ENCODE measurements at places on chromosomes 6 and 20.

DNA sequence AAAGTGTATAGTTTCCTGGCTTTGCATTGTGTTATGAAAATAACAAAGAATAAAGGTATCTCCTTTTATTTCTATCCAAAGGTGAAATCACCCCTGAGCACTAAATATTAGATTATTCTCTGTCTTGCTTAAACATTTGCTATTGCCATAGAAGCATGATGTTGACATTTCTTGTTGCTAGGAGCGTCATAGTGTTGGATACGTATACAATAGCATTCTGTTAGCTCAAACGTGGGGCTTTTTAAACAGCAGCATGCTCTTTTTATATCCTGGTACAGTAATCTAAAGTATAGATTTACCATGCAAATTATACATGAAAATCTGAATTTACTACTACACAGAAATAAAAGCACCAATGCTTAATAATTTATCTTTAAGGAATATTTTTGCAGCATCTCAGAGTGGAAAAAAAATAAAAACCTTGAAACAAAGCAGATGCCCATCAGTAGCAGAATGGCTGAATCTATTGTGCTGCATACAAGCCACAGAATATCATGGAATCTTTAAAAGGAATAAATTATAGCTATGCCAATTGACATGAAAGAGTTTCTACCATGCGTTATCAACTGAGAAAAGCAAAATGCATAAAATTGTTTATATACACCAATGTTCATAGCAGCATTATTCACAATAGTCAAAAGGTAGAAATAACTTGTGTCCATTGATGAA is 9.6 kb upstream of the HSF2 start:
- no peak for DNase-seq

DNA sequence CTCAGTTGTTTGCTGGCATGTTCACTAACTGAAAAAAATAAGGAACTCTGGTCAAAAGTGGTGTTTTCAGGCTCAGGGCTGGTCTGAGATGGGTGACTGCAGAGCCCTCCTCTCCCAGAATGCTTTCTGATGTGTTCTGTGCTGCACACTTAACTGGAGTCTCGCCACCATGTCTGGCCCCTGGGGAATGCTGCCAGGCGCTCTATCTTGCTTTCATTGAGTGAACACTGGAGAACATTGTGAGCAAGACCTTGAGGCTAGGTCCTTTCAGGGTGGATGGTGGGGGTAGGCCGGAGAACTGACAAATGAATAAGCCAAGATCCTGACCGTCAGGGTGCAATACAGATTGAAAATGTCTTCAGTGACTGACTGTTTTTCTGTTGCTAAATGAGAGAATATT is 19.5 kb downstream of the PANK2 start:
- no peak for DNase-seq

- DNase-seq = no peak
Measured at GRCh38 chr6:57315111-57315510, 2.3 kb upstream of the PRIM2 start.

- no peak for DNase-seq
Measured at GRCh38 chr6:72386324-72386723, 235.5 kb upstream of the KCNQ5 start.

DNA sequence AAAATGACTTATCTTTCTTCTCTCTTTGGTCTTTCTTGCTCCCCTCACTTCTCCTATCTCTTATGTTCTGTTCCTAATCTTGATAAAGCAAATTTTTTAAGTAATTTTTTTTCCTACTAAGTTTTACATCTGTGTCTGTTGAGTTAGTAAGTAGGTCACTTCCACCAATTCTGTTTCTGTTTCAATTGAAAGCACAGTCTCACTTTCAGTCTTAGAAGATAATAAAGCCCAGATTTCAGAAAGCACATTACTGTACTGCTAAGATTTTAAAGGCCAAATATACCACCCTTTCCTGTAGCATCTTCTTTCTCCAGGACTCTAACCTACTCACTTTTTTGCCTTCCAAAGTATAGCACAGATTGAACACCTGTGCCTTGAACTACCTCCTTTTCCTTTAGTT is 866.1 kb upstream of the ADGRB3 start:
- DNase-seq = no peak

DNA sequence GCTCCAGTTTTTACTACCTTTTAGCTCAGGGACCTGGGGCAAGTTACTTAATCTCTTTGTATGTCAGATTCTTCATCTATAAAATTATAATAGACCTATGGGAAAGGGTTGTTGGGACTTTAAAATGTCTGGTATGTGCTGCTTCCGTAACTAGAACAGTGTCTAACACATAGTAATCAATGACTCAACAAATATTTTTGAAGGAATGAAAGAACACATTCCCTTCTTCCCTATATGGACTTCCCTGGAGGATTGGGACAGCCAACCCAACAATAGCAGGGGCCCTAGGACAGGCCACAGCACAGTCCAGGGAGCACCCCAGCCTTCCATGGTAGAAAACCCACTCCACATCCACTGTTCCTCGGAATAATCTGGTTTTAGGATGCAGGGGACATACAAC is 50.7 kb upstream of the TPD52L1 start:
- peak; percentile 15 for DNase-seq

DNA sequence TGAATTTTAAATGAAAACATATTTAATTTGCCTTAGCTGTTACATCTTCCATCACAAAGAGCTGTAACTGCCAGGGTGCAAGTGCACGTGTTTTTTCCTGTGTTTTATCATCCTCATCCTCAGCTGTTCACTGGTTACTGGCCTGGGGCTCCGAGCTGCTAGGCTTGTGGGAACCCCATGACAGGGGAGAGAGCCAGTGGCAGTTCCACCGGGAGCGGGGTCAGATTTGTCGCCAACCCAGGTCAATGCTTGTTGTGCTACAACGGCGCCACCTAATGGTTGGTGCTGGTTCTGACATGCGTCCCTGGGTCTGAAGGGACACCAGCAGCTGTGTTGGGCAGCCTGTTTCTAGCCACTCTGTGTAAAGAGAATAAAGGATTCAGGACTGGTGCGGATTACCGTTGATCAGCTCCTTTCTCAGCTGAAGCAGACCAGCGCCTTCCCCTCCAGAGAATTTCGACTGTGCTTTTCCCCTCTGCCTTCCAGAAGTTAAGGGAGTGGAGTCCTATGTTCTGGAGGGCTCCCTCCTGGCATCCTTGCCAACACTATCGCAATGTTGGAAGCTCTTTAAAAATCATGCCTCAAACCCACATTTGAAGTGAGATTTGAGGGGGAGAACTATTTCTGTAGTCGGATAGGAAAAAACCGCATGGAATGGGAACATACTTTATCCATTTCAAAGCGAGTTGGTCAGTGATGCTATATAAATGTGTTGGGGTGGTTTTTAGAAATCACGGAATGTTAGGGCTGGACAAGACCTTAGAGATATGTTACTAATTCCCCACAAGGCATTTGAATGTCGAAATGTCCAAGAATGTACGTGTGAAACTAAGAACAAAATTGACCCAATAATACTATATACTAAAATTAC is 32.1 kb downstream of the SUMO4 start:
- DNase-seq = peak; percentile 96

DNA sequence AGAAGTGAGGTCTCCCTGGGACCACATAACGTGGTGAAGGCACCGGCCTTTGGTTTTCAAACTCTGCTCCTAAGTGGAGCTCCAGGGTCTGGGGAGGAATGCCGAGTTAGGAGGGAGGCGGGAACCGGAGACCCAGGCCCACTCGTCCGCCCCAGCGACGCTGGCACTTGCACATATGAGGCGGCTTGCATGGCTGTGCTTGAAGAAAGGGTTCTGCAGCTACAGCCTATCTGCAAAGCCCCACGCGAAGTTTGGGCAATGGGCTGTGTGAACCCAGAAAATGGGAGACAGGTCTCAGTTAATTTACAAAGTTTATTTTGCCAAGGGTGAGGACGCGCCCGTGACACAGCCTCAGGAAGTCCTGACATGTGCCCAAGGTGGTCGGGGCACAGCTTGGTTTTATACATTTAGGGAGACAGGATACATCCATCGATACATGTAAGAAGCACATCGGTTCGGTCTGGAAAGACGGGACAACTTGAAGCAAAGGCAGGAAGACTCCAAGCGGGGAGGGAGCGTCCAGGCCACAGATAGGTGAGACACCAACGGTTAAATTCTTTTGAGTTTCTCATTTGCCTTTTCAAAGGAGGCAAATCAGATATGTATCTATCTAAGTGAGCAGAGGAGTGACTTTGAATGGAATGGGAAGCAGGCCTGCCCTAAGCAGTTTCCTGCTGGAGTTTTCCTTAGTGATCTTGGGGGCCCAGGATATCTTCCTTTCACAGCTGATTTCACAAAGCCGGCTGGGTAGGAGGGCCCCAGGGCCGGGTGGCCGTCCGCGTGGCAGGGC is 782 bp upstream of the PCMTD2 start:
- DNase-seq = no peak

DNA sequence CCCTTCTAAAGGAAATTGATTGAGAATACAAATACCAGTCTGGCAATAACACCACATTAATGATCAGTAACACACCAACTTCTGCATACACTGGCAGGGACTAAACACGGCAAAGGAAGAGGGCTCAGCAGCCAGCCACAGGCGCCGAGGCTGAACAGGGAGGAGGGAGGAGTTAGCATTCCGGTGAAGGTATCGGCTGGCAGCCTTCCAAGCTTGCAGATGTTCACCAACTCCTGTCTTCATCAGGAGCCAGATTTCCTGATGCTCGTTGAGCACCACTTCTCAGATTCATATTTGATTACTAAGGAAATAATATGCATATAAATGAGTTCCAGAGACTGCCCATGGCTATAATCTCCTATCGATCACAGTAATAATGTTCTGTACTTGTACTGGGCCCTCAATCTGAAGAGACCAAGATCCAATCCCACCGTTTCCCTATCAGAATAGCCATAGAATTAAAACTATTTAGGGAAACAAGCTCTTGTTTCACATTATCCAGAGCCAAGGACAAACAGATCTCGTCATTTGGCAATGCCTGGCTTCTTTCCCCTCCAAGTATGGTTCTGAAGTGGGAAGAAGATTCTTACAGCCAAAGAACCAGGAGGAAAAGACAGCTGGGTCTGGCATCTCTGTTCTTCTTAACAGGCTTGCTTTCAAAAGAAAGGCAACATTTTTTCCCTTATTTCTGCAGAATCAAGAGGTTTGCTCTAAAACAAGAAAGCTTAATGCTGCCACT is 42.2 kb downstream of the GFOD1 start:
- DNase-seq = peak; percentile 66

All from iPS-NIHi11 (cell line).